ENCODE measurements at places on chromosomes 4 and X.

DNA sequence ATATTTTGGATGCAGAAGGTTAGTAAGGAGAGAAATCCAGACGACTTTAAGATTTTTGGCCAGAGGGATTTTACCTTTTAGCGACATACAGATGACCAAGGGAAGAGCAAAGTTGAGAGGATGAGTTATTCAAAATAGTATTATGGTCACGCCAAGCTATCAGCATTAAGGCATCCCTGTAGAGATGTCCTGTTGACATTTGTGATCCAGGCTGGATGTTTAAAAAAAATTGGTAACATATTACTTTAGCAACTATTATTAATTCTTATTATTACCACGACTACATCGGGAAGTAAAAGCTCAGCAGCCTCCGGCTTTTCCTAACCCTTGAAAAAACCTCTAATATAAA is 562 bp upstream of the OSTC start:
- no peak for DNase-seq

DNA sequence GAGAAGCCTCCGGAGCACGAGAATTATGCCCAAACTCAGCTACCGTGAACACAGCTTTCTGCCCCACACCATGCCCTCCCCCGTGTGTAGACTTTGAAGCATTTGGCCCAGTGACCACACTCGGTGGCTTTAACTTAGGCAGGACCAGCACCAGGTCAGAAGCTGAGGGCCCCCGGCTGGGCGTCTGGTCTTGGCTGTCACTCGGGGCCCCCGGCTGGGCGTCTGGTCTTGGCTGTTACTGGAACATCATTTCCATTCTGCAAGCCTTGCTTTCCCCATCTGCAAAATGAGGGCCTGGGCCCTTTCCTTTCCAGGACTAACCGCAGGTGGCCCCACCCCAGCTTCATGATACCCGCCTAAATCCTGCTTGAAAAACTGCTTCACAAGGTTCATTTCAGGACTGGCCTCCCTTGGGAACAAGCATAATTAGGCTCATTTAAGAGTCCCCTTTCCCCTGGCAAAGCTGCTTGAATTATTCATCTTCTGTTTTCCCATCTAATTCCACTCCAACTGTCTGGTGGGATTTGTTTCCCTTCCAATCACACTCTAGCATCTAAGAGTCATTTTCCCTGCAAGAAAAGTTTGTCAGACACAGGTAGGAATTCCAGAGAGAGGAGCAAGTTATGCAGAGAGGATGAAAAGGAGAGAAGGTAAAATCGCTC is 82.5 kb downstream of the WFS1 start:
- DNase-seq: no peak

DNA sequence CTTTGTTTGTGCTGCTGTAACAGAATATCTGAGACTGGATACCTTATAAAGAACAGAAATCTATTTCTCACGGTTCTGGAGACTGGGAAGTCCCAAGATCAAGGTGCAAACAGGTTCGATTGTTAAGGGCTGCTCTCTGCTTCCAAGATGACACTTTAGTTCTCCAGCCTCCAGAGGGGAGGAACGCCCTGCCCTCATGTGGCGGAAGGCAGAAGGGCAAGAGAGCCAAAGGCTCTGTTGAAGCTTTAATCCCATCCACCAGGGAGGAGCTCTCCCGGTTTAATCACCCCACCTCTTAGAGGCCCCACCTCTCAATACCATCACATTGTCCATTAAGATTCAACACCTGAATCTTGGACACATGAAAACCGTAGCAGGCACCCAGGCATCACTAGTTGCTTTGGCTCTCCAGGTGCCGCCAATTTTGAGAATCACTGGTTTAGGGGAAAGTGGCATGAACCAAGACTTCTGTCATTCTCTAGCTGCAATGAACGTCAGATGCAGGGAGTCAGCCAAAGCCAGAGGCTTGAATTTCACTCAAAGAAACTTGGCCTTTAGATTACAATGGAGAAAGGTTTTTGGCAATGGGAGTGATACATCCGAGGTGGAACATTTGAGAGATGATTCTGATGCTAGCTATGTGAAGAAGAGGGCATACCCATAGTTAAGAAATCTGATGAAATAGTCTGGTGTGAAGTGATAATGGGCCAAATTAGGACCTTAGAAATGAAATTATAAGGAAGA is 15.7 kb downstream of the FHL1 start:
- peak; percentile 66 for DNase-seq

- DNase-seq: peak; percentile 30
Observed at GRCh38 chr4:84792366-84793301, 173.9 kb downstream of the WDFY3 start.

DNA sequence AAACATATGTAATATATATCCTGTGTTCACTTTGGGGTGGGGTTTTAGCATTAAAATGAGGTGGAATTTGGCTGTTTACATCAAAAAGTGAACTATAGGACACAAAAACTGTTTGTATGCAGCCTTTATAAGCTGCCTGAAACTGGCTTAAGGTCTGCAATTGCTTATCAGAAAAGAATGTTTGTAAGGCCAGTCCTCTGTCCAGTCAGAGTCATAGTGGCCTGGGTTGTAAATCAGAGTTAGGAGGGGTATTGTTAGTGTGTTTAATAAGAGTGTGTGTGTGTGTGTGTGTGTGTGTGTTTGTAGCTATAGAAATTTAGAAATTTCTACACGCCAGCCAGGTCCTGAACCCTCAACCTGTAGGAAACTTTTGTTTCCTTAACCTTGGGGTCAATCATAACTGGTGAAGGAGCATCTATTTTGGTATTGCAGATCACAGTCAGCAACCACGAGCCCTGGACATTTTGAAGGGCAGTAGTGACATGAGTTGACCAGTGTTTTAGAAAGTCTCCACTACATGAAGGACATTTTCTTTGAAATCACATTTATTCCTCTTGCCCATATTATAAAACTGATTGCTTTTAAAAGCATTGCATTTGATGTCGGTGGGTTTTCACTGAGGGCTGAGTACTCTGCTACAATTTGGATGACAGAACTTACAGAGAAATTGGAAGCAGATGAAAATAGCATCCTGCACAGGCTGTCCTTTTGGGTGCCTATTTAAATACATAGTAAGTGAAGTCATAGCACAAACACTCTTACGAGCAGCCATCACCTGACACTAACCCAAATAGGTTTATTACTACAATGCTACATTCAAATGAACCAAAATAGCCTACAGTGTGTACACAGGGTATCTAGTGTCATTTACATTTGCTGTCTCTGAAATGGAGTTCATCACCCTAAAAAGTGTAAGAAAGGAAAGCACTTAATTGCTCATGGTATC is 11.2 kb upstream of the TMEM154 start:
- no peak for DNase-seq
